ENCODE measurements at places on chromosomes 2 and 18.
A peak's percentile ranks its signal among the peaks of the same experiment; 100 is the strongest.

- DNase-seq = no peak
These were observed 698.7 kb downstream of the TDRD15 start for GRCh38 chr2:21822505-21822904.

DNA sequence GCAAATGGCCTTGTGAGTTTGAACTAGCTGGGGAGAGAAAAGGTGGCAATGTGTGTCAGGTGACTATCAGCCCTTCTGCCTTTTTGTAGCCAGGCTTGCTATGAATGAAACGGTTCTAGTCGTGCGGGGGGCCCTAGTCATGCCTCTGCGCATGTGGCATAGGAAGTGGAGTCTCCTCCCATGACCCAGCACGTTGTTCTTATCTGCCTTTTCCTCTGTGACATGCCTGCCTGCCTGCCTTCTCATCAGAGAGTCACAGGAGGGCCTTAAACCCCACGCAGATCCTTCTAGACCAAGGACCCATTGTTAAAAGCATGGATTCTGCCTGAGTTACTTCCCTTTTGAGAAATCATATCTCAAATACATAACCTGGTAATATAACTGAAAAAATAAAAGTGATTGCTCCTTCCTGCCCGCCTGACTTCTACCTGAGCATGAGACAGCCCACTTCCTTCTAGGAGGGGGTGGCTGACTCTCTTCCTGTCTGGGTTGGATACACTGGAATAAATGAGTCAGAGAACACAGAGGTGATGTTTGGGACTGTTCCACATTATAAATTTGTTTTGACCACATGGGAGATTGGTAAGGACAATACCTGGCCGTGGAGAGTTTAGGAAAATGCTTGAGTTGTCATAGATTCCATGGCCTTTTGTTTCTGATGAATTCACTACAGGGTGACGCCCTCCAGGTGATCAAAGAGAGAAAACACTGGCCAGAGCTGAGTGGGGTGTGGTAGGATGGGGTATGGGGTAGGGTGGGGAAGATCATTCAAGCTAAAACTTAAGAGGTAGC lies 49.8 kb downstream of the FBLN7 start:
- DNase-seq = no peak

GRCh38 chr2:26471289-26471688 lies 6.6 kb downstream of the OTOF start:
- DNase-seq = no peak

GRCh38 chr2:167196461-167197252 lies 308.4 kb downstream of the XIRP2 start:
- DNase-seq = peak; percentile 33

GRCh38 chr2:182242609-182243008 lies 184.2 kb downstream of the PDE1A start:
- no peak for DNase-seq

GRCh38 chr2:231992888-231993287 lies 31.4 kb downstream of the DIS3L2 start:
- DNase-seq = no peak

DNA sequence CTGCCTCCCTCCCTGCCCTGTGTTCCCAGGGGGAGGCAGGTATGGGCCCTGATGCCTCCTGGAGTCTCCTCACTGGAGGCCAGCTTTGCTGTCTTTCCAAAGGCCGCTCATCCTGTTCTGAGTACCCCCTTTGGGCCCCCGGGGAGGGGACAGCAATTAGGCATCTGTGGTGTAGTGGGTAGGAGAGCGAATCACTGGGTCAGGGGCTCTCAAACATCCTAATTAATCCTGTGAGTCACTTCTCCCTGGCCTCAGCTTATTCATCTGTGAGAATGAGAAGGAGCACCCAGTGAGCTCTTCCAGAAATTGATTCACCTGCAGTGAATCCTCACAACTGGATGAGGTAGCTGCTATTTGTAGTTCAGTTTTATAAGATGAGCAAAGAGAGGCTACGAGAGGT lies 16.4 kb downstream of the TET3 start:
- DNase-seq = no peak

DNA sequence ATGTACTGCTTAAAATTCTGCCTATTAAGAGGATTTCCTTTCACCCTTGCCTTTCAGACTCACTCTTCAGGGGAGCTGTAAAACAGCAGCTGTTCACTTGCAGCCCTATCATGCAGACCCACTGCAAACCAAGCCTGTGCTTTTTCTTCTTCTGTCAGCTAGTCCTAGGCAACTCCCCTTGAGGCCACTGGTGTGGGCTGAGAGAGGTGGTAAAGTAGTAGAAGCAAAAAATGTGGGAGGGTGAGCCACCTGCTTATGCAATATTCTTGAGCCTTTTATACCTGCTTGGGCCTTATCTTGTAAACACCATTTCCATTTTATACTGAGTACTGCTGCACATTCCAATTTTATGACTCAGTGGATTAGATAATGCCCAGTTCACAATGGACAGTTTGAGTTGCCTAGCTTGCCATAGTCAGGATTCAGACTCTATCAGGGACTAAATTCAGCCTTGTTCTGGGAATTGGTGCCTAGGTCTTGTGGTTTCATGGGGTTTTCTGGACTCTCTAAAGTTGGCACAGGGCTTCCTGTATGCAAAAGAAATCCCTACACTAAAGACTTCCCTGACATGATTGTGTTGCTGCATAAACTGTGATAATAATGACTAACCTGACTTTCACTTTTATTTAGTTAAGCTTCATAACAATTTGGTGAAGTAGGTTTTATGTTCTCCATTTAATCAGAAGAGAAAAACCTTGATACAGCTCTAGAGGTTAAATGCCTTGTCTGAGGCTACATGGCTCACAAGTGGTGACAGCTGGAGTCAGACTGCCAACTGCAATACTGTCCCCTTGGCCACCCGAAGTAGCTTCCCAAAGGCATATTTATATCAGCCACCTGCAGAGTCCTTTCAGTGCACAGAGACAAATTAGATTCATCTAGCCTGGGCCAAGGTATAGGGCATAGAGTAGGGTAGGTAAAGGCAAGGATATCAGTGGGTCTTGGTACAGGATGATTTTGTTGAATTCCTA lies 47.4 kb upstream of the KDM3A start:
- no peak for DNase-seq

GRCh38 chr18:26473672-26474071 lies 74.7 kb downstream of the KCTD1 start:
- no peak for DNase-seq

Data from NCI-H510A treated with DMSO at 0.1 percent for 48 hours (cell line).